ENCODE measurements at places on chromosomes 11 and 22. TPM values are rescaled to one million over a fixed set of nuclear protein-coding genes. Genes with fewer than 3 reads are reported as not detected.

Gene SULT4A1
- total RNA-seq = not detected

Gene MPZL3
- total RNA-seq = 13.1 TPM

Gene ADAMTS8
- total RNA-seq = 2.0 TPM

Gene IL18
- 8.2 TPM for total RNA-seq

Gene ZNF70
- total RNA-seq = 3.2 TPM

Gene KIRREL3
- total RNA-seq = 0.33 TPM

Gene TRABD
- total RNA-seq = 17.3 TPM

Gene CHRDL2
- total RNA-seq = 4.2 TPM

Gene C11orf16
- total RNA-seq = not detected

Gene MS4A3
- not detected for total RNA-seq

Gene USP2
- 2.0 TPM for total RNA-seq

Gene ACER3
- total RNA-seq = 35.2 TPM

Gene SMC1B
- total RNA-seq = not detected

GRCh38 chr11:57597461-57597915 is at the start of gene SERPING1:
Gene SERPING1, plus strand, starts transcription at chr11:57597685. Its CDS starts 586 bp downstream, at chr11:57598271.
- H3K27ac ChIP-seq = peak within 1 kb of the TSS; percentile 95
- peak; percentile 70 for DNase-seq
- H3K36me3 ChIP-seq = no peaks in the 10 kb centered on the region

DNA sequence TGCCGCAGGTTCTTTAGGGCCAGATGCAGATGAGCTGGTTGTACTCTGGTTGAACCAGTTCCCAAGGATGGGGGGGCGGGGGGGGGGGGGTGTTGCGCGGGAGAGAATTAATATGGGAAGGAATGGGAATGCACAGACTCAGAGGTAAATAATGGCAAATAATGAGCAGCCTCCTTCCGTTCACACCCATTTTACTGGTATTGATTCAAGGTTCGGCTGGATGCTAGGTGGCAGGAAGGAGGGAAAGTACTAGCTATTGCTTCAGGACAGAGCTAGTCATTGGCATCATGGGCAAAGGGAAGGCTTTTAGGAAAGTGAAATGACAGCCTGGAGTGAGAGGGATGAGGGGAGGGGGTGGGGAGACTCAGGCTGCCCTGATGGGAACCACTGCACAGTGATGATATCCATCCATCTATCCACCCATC is at the start of gene VSTM5:
Gene VSTM5 (minus strand): TSS at position 25 of the 425 bp plus-strand sequence. CDS start 116 bp downstream, outside the sequence.
- peak within 1 kb of the TSS; percentile 48 for H3K4me3 ChIP-seq
- DNase-seq = no peak
- H3K4me1 ChIP-seq = no peaks in the 10 kb centered on the region
- H3K27ac ChIP-seq = no peak within 1 kb of the TSS
- H3K36me3 ChIP-seq = no peaks in the 10 kb centered on the region

GRCh38 chr11:64947208-64947814 is 11.6 kb upstream of the GPHA2 start:
- no peak overlapping the region for H3K27ac ChIP-seq
- no peaks in the 10 kb centered on the region for H3K27me3 ChIP-seq
- no peak overlapping the region for H3K4me3 ChIP-seq
- H3K36me3 ChIP-seq = no peaks in the 10 kb centered on the region
- no peaks in the 10 kb centered on the region for H3K4me1 ChIP-seq

GRCh38 chr11:19905280-19905853 is 192.7 kb downstream of the NAV2 start:
- H3K36me3 ChIP-seq = no peaks in the 10 kb centered on the region
- no peak overlapping the region for H3K27ac ChIP-seq
- no peak for DNase-seq
- H3K4me3 ChIP-seq = no peak overlapping the region

- peaks cover 3% of the 10 kb centered on the region for H3K27me3 ChIP-seq
- H3K27ac ChIP-seq = no peak overlapping the region
- H3K36me3 ChIP-seq = no peaks in the 10 kb centered on the region
- H3K4me3 ChIP-seq = no peak overlapping the region
- no peaks in the 10 kb centered on the region for H3K4me1 ChIP-seq
These were observed 74.2 kb upstream of the IGLL5 start for GRCh38 chr22:22813126-22814075.

DNA sequence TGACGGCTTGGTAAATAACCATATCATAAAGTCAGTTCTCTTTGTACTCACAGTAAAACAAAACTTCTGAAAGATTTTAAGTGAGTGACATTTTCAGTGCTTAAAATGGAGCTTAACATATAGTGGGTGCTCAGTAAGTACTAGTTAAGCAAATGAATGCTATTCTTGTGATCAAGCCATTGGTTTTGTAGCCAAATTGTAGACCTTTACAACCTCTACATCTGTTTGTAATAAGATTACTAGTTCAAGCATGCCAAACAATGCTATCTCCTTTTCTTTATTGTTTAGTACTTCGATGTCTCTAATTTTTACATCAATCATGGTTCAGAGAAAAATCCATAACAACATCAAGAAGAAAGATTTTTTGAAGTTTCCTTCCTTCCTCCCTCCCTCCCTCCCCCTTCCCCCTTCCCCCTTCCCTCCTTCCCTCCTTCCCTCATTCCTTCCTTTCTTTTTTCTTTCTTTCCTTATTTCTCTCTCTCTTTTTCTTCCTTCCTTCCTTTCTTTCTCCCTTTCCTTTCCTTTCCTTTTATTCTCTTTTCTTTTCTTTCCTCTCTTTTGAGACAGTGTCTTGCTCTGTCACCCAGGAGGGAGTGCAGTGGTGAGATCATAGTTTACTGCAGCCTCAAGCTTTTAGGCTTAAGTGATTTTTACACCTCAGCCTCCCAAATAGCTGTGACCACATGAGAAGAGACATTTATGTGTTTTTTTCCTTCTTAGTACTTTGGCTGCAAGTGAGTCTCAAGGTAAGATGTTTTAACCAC is 5.7 kb upstream of the OR51B4 start:
- no peaks in the 10 kb centered on the region for H3K36me3 ChIP-seq
- H3K27me3 ChIP-seq = no peaks in the 10 kb centered on the region
- H3K4me1 ChIP-seq = no peaks in the 10 kb centered on the region
- H3K27ac ChIP-seq = no peak overlapping the region
- no peak for DNase-seq

- DNase-seq = no peak
- H3K4me3 ChIP-seq = no peak overlapping the region
- no peaks in the 10 kb centered on the region for H3K4me1 ChIP-seq
These were observed 588.9 kb downstream of the JRKL start for GRCh38 chr11:96978751-96979150.

DNA sequence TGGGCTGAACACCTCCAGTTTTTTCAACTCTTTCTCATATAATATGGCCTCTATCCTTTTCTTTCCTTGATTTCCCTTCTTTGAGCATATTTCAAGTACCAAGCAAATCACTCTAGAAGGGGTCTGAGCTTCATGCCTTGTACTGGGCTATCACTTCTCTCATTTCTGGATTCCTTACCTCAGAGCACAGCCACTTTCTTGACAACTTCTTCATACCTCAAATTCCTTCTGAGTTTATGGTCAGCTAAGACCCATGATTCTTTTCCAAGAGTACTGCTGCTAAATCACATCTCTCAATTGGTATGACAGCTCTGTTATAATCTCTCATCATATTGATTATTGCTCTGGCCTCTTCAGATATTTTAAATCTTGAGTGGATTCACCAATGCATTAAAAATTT is 224.8 kb upstream of the ZBED5 start:
- no peaks in the 10 kb centered on the region for H3K4me1 ChIP-seq
- no peak overlapping the region for H3K4me3 ChIP-seq
- H3K27ac ChIP-seq = no peak overlapping the region

- no peak overlapping the region for H3K27ac ChIP-seq
- no peak for DNase-seq
- no peaks in the 10 kb centered on the region for H3K4me1 ChIP-seq
- H3K4me3 ChIP-seq = no peak overlapping the region
- H3K36me3 ChIP-seq = no peaks in the 10 kb centered on the region
These were observed 611.3 kb downstream of the TBC1D22A start for GRCh38 chr22:47373648-47374272.

- H3K4me1 ChIP-seq = no peaks in the 10 kb centered on the region
- no peak for DNase-seq
- H3K27ac ChIP-seq = no peak overlapping the region
- no peak overlapping the region for H3K4me3 ChIP-seq
- no peaks in the 10 kb centered on the region for H3K27me3 ChIP-seq
- no peaks in the 10 kb centered on the region for H3K36me3 ChIP-seq
These were observed 748.1 kb downstream of the KCNA4 start for GRCh38 chr11:29268733-29269132.

DNA sequence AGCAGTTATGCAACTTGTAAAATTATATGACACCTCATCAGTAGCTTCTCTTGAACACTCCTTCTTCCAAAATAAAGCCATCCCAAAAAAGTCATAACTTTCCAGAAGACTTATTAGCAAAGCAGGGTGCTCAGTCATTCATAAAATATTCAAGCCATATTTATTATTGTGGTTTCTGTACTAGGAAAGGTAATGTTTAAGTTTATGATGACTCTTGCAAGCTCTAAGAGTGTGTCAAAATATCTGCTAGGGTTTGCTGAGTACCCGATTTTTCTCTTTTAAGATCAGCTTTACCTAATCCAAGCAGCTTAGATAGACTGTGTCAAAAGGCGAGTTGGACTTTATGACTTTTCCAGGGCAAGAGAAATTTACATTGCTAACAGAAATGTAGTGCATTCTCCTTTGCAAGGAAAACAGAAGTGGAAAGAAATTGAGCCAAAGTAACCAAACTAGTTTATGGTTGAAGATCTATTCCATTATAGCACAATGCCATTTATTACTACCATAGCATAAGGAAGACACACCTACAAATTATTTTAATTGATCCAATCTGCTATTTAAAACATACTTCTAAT is 98.0 kb upstream of the SOX6 start:
- no peaks in the 10 kb centered on the region for H3K4me1 ChIP-seq
- H3K27me3 ChIP-seq = no peaks in the 10 kb centered on the region
- H3K27ac ChIP-seq = no peak overlapping the region
- H3K36me3 ChIP-seq = no peaks in the 10 kb centered on the region

DNA sequence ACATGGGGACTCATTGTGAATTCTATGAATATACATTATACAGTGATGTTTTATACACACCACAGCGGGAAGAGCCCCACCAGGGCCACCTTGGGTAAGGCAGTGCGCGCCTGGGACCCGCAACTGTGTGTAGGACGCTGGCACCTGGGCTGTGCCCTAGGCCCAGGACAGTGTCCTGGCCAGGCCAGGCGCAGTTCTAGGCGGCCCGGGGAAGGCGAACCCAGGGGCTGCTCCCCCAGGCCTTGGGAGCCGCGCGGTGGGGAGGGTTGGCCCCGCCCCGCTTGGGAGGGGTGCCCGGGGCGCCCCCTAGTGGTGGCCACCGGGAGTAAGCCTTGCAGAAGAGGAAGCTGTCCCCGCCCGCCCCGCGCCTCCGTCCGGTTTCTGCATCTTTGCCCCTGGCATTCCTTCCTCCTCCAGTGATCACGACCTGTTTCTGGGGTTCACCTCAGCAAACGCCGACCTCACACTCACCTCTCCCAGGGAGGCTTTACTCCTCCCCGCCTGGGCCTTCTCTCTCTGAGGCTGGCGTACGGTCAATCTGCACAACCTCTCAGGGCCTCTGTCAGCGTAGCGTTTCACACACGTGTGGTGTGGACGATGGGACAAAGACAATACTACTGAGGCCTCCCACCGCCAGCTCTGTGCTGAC is 9.5 kb upstream of the EHD1 start:
- H3K4me3 ChIP-seq = peak overlapping the region; percentile 14
- H3K36me3 ChIP-seq = no peaks in the 10 kb centered on the region
- peak; percentile 54 for DNase-seq
- peaks cover 4% of the 10 kb centered on the region for H3K4me1 ChIP-seq

DNA sequence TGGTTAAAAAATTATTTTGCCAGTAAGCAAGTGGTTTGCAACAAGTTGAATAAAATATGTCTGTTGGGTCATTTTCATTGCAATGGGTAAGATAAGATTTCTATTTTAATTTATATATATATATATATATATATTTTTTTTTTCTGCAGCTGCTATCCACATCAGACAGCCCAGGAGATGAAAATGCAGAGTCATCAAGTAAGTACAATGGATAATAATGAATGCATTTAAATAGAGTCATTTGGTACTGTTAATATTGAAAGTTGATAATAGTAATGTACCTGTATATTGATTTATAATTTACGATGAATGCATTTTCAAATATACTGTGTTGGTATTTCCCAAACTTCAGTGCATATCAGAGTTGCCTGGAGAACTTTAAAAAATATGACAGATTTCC is 11.5 kb downstream of the BIRC3 start:
- no peak overlapping the region for H3K27ac ChIP-seq
- H3K27me3 ChIP-seq = no peaks in the 10 kb centered on the region
- no peaks in the 10 kb centered on the region for H3K36me3 ChIP-seq
- no peaks in the 10 kb centered on the region for H3K4me1 ChIP-seq

DNA sequence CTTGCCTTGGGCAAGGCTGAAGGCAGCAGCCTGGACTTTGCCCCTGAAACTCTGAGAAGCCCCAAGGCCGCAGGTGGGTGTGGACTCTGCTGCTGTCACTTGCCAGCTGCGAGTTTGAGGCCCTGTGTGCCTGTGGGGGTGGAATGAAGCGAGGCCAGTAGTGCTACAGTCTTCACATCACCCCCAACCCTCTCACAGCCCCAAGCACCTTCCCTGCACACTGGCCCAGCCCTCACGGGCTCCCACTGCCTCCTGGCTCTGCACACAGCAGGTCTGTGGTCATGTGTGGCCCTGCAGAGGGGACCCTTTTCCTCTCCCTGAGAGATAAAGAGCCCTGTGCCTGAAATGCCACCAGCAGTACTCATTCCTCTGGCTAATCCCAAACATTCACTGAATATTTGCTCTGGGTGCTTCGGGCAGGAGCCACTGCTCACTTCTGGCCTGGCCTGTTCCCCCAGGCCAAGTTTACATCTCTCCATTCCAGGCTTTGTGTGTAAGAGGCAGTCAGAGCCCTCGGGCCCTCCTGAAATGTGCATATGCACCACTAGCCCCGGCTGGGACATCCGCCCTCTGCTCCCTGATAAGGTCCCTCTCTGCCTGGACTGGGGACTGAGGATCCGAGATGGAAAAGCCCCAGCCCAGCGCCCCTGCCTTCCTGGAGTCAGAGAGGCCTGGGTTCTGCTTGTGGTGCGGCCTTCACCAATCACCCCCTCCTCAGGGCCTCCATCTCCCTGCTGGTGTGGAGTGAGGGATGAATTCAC is 17.7 kb downstream of the MGAT3 start:
- no peaks in the 10 kb centered on the region for H3K27me3 ChIP-seq
- no peak overlapping the region for H3K27ac ChIP-seq
- H3K36me3 ChIP-seq = no peaks in the 10 kb centered on the region
- no peak overlapping the region for H3K4me3 ChIP-seq
- DNase-seq = no peak

DNA sequence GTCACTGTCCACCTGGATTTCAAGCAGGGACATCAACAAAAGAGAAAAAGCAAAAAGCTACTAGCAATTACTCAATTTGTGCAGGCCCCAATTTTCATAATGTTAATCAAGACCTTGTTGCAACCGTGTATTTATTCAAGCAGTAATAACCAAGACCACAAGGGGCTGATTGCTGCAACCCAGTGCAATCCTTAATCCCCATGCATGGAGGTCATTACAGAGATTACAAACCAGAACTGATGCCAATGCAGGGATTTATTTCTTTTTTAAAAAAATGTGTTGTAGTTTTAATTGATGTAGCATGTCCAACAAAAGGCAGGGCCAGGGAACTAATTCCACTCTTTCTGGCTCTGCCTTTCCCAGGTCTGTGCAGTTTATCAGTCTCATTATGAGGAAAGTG is 18.4 kb downstream of the TECTA start:
- no peaks in the 10 kb centered on the region for H3K36me3 ChIP-seq
- no peak overlapping the region for H3K27ac ChIP-seq
- H3K4me1 ChIP-seq = no peaks in the 10 kb centered on the region
- no peak overlapping the region for H3K4me3 ChIP-seq
- no peak for DNase-seq
- H3K27me3 ChIP-seq = no peaks in the 10 kb centered on the region

GRCh38 chr11:73298233-73298632 is 9.8 kb upstream of the ARHGEF17 start:
- H3K27me3 ChIP-seq = no peaks in the 10 kb centered on the region
- H3K27ac ChIP-seq = no peak overlapping the region
- H3K4me1 ChIP-seq = no peaks in the 10 kb centered on the region
